ENCODE measurements at places on chromosomes 7 and 10. TPM values are rescaled to one million over a fixed set of nuclear protein-coding genes. Genes with fewer than 3 reads are reported as not detected.

GRCh38 chr7:151763420-151763984 is 113.4 kb downstream of the PRKAG2 start:
- H3K4me1 ChIP-seq = peaks cover 14% of the 10 kb centered on the region
- no peak overlapping the region for H3K4me3 ChIP-seq
- H3K36me3 ChIP-seq = no peaks in the 10 kb centered on the region
- no peaks in the 10 kb centered on the region for H3K27me3 ChIP-seq
- DNase-seq = no peak

- no peaks in the 10 kb centered on the region for H3K36me3 ChIP-seq
- H3K27me3 ChIP-seq = no peaks in the 10 kb centered on the region
- H3K4me1 ChIP-seq = no peaks in the 10 kb centered on the region
- no peak overlapping the region for H3K4me3 ChIP-seq
- DNase-seq = no peak
- no peak overlapping the region for H3K27ac ChIP-seq
Measured at GRCh38 chr7:63057265-63057664, 941.4 kb upstream of the ZNF722 start.

DNA sequence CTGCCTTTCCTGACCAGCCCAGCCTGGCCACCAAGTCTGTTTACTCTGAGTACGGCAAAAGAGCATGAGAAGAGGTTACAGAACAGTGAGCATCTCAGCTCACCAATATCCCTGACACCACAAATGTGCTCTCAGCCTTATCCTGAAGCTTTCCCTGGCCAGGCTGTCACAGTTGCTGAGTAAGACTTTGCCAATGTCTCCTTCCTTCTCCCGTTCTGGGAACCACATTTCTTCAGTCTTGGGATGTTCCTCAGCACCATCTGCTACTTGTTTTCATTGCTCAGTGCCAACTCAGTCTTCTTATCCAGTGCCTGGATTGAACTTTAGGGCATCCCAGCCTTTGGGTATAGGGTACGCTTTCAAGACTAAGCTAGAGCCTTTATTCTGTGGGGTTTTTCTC is 7.1 kb upstream of the KCNIP2 start:
- DNase-seq = no peak
- H3K4me3 ChIP-seq = no peak overlapping the region
- no peaks in the 10 kb centered on the region for H3K4me1 ChIP-seq
- H3K27me3 ChIP-seq = no peaks in the 10 kb centered on the region

- no peak for DNase-seq
- H3K27ac ChIP-seq = no peak overlapping the region
- H3K27me3 ChIP-seq = no peaks in the 10 kb centered on the region
- no peaks in the 10 kb centered on the region for H3K36me3 ChIP-seq
- H3K4me1 ChIP-seq = no peaks in the 10 kb centered on the region
Measured at GRCh38 chr7:22683379-22683778, 43.6 kb upstream of the IL6 start.

DNA sequence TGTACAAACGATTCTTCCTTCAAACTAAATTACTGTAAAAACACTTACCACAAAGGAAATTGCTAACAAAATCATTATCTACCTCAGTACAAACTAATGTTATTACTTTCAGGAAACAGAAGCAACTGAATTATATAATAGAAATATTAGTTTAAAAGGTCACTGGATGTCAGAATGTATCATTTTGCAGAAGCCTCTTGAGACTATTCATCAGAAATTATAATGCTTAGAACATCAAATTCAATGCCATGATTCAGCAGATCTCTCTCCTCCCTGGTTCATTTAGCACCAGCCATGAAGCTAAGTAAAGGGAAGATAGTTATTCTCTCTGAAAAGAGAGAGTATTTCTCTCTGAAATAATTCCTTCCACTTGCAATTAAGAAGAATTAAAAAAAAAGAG is 223.3 kb downstream of the IMMP2L start:
- DNase-seq = no peak
- no peak overlapping the region for H3K4me3 ChIP-seq
- H3K4me1 ChIP-seq = no peaks in the 10 kb centered on the region
- H3K36me3 ChIP-seq = no peaks in the 10 kb centered on the region
- H3K27me3 ChIP-seq = no peaks in the 10 kb centered on the region
- H3K27ac ChIP-seq = no peak overlapping the region

- H3K4me3 ChIP-seq = no peak overlapping the region
- H3K4me1 ChIP-seq = no peaks in the 10 kb centered on the region
- no peak overlapping the region for H3K27ac ChIP-seq
- peaks cover 5% of the 10 kb centered on the region for H3K27me3 ChIP-seq
Measured at GRCh38 chr7:38463277-38464225, 167.6 kb downstream of the AMPH start.

GRCh38 chr10:95469251-95469650 is 91.9 kb downstream of the SORBS1 start:
- no peaks in the 10 kb centered on the region for H3K36me3 ChIP-seq
- H3K27ac ChIP-seq = no peak overlapping the region
- H3K4me3 ChIP-seq = no peak overlapping the region
- no peaks in the 10 kb centered on the region for H3K27me3 ChIP-seq
- DNase-seq = no peak

GRCh38 chr7:65946904-65947303 is 35.1 kb downstream of the GUSB start:
- no peaks in the 10 kb centered on the region for H3K4me1 ChIP-seq
- no peak overlapping the region for H3K27ac ChIP-seq
- H3K36me3 ChIP-seq = no peaks in the 10 kb centered on the region

GRCh38 chr7:94639384-94639783 is 16.5 kb downstream of the SGCE start:
- H3K4me1 ChIP-seq = no peaks in the 10 kb centered on the region
- H3K27me3 ChIP-seq = no peaks in the 10 kb centered on the region
- no peak for DNase-seq
- H3K36me3 ChIP-seq = no peaks in the 10 kb centered on the region
- H3K27ac ChIP-seq = no peak overlapping the region

- no peak for DNase-seq
- H3K4me1 ChIP-seq = no peaks in the 10 kb centered on the region
- no peak overlapping the region for H3K4me3 ChIP-seq
- H3K27ac ChIP-seq = no peak overlapping the region
Measured at GRCh38 chr7:68904630-68905029, 693.6 kb upstream of the AUTS2 start.

- no peak for DNase-seq
- no peaks in the 10 kb centered on the region for H3K4me1 ChIP-seq
- H3K36me3 ChIP-seq = no peaks in the 10 kb centered on the region
- no peaks in the 10 kb centered on the region for H3K27me3 ChIP-seq
- H3K27ac ChIP-seq = no peak overlapping the region
- no peak overlapping the region for H3K4me3 ChIP-seq
Measured at GRCh38 chr10:74255214-74255613, 104.2 kb downstream of the ADK start.

DNA sequence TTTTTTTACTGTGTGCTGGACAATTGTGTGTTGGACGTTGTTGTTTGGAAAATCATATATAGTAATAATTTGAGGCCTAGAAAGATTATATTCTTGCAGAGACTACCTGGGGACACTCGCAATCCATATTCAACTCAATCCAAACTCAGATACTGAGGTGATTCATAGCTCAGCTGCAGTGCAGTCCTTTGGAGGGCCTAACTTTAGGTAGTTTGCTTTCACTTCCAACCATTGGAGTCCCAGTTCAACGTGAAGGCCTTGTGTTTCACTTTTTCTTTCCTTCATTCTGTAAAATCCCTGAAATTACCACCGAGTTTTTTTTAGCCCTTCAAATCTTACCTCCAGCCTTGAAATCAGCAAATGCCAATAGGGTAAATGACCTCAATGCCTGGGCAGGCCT is 32.3 kb downstream of the ATRNL1 start:
- no peak for DNase-seq
- H3K36me3 ChIP-seq = no peaks in the 10 kb centered on the region
- no peaks in the 10 kb centered on the region for H3K4me1 ChIP-seq
- H3K27ac ChIP-seq = no peak overlapping the region
- H3K4me3 ChIP-seq = no peak overlapping the region

DNA sequence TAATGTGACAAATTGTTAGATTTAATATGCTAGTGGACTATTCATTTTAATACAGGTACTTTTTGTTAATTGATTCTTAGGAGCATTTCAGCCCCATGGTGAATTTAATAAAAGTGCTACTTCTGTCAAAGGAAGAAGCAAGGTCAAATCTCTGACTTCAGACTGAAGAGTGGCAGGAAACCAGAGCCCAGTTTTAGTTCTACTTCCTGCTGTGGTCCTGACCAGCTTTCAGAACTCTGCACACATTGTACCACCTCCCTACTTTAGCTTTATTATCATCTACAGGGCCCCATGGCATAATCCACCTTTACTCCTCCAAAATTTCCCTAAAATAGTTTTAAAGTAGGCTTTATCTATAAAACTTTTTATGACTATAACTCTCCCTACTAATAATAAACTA is 33.7 kb downstream of the CTTNBP2 start:
- no peaks in the 10 kb centered on the region for H3K27me3 ChIP-seq
- H3K4me1 ChIP-seq = no peaks in the 10 kb centered on the region
- H3K4me3 ChIP-seq = no peak overlapping the region
- H3K27ac ChIP-seq = no peak overlapping the region
- no peaks in the 10 kb centered on the region for H3K36me3 ChIP-seq

Gene DGKB
- not detected for total RNA-seq

DNA sequence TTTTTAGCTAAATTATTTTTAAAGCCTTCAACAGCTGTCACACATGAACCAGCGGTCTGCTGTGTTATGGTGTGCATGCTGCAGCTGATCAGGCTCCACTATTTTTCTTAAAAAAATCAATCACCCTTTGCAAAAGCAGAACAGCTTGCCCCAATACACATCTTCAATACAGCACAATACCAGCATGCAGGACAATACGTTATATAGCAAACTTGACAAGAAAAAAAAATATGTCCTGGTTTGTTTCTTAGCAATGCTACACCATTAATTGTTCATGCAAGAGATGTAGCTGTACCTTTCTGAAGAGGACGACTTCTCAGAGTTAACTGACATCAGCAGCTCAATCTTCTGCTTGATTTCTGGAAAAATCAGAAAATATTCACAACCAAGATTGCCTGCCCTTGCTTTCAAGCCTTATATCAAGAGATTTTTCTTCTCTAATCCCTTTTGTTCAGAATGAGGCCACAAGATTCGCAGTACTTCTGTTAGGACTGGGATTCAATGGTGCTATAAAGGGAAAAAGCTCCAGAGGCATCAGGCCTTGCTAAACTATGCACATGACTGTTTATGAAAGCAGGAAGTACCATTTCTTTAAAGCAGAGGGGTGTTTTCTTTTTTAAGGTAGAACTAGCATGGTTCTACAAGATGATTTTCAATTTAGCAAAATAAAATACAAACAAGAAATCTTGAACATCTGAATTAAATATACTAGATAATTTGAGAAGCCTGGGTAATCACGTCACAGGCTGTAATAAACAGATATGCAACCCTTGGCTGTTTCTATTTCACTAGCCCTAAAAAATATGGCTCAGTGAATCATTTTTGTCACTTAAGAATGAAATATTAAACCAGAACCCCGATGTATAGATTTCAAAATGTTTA is 120.0 kb downstream of the SRPK2 start:
- no peaks in the 10 kb centered on the region for H3K27me3 ChIP-seq
- peak overlapping the region; percentile 89 for H3K27ac ChIP-seq
- H3K4me1 ChIP-seq = peaks cover 22% of the 10 kb centered on the region
- no peaks in the 10 kb centered on the region for H3K36me3 ChIP-seq
- DNase-seq = peak; percentile 67

Gene UNC5B
- total RNA-seq = 1.1 TPM

DNA sequence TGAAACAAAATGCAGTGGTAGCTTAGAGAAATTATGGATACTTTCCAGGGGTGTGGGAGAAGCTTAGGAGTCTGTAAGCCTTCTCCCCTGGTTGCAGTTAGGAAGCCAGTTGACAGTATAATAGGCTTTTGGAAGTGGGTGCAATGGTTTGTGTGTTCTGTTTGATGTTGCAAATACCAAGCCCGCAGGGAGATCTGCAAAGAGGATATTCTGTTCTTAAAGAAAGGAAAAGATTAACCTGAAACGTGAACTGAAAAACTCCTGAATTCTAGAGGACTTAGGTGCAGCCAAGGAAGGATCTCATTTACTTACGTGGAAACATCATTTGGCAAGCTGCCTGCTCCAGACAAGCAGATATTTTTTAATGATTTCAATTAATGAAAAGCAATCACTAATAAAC is 496.6 kb downstream of the AUTS2 start:
- H3K4me3 ChIP-seq = no peak overlapping the region
- H3K27ac ChIP-seq = no peak overlapping the region
- H3K36me3 ChIP-seq = no peaks in the 10 kb centered on the region
- H3K4me1 ChIP-seq = no peaks in the 10 kb centered on the region
- no peaks in the 10 kb centered on the region for H3K27me3 ChIP-seq
- no peak for DNase-seq

DNA sequence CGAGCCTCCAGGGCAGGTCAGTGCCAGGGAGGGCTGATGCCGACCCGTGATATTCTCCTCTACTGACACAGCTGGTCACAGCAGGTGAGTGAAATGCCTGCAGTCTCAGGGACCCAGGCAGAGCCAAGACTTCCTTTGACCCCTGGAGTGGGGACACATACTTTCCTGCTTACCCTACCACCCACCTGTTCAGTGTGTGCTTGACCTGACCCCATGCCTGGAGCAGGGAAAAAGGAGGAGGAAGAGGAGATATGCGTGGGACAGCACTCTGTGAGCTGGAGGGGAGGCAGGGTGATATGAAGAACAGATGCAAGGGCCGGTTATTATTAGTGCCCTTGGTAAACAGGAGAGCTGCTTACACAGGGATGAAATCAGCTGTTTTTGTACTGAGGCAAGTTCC is 40.8 kb upstream of the WIPF3 start:
- H3K27ac ChIP-seq = no peak overlapping the region
- H3K4me1 ChIP-seq = no peaks in the 10 kb centered on the region
- no peak for DNase-seq
- no peaks in the 10 kb centered on the region for H3K36me3 ChIP-seq
- no peak overlapping the region for H3K4me3 ChIP-seq

Gene CLRN3
- not detected for total RNA-seq

DNA sequence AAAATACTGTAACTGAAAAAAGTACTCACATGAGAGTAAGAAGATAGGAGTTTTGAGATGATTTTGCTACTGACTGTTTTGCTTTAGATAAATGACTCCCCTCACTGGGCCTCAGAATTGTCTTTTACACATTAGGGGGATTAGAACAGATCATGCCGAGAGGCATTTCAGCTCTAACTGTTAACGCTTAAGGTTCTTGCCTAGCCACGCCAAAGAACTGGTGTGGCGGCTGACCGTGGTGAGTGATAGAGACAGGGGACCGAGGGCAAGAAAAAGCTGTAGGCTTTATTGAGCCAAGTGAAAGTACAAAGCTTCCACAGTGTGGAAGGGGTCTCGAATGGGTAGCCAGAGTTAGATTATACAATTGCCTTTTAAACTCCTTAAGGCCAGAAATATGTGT is 368.5 kb upstream of the MYO3A start:
- H3K27me3 ChIP-seq = no peaks in the 10 kb centered on the region
- no peak overlapping the region for H3K4me3 ChIP-seq
- no peak for DNase-seq
- no peak overlapping the region for H3K27ac ChIP-seq

Gene RASA4
- 7.1 TPM for total RNA-seq
